ENCODE measurements at places on chromosomes 16 and 17.

- DNase-seq, result no peak
These were observed 1.4 kb downstream of the NFAT5 start for GRCh38 chr16:69566981-69567680.

DNA sequence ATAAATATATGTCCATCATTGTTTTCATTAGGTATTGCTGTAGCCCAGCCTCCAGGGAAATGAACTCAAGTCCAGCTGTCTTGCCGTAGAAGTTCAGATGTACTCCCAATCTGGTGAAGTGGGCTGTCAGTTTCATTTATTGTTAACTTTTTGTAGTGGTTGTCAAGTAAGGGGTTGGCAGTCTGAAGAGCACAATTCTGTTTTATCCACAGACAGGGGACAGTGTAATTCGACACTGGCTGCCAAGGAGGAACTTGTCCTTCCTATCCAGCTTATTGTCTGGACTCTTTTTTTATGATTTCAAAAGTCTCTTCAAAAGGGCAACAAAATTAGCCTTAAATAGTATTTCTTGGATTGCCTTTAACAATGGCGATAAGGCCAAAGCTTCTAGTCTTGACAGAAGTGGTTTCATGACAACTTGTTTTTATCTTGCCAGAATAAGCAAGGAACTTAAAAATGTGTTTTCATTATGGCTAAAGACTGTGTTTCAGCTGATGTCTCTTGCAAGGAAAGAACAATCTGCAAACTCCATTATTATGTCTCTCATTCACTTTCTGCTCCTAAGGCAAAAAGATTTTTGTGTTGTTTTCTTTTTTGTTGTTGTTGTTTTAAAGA, 73.9 kb upstream of the TANC2 start:
- DNase-seq, result no peak

GRCh38 chr17:39244600-39245570, 19.1 kb upstream of the STAC2 start:
- peak; percentile 86 for DNase-seq

GRCh38 chr16:66695935-66696668, 441 bp downstream of the CMTM4 start:
- DNase-seq, result peak; percentile 3

- no peak for DNase-seq
These were observed 16.4 kb downstream of the PIMREG start for GRCh38 chr17:6460531-6461161.

DNA sequence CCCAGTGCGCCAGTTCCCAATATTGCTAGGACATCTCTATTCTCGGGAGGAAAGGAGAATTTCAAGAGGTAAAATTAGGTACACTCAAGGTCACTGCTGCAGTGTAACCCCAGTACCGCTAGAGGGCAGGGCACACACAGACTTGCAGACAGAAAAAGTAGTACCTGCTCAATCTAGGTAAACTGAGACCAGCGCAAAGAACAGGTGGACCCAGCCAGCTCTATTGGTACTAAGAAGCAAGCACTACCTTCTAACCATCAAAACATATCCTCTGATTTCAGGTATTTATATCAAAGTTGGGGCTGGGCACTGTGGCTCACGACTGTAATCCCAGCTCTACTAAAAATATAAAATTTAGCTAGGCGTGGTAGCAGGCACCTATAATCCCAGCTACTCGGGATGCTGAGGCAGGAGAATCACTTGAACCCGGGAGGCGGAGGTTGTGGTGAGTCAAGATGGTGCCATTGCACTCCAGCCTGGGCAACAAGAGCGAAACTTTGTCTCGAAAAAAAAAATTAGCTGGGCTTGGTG, 3.6 kb upstream of the WDR81 start:
- DNase-seq, result peak; percentile 58

- DNase-seq, result no peak
These were observed 30.9 kb upstream of the CLEC18B start for GRCh38 chr16:74451951-74452758.

DNA sequence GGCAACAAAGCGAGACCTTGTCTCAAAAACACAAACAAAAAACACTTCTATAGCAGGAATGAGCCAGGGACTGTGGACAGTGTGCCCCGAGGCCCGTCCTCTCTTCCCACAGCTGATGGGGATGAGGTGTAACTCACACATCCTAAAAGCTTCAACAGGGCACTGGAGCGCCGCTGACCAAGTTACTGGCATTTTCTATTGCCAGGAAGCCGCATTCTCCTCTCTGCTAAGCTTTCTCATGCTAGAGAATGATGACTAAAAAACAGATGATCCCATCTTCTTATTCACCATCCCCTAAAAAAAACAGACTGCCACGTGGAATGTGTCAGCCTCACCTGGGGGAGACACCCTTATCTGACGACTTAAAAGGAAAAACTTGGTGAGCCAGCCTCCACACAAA, 16.3 kb downstream of the CARHSP1 start:
- no peak for DNase-seq

GRCh38 chr17:2188971-2189630, 114.5 kb downstream of the SMG6 start:
- no peak for DNase-seq

- no peak for DNase-seq
These were observed 15.9 kb upstream of the DOK4 start for GRCh38 chr16:57502048-57502775.

- no peak for DNase-seq
These were observed 4.4 kb upstream of the SNX29 start for GRCh38 chr16:11972128-11972527.

DNA sequence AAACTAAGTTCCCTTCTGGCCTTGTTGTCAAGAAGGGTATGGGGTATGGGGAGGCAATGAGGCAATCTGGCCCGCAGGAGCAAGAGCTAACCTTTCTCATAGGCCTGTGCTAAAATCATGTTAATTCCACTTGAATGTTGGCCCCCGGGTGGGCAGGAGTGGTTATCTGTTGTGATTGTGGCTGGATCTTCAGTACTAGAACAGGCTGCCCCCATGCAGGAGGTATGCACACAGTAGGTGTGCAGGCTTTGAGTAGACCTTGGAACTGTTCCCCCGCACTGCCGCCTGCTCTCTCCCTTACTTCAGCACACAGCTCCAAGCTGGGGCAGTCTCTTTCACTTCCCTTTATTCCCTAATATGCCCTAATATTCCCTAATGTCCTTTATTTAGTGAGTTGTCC, 52.4 kb upstream of the TANGO6 start:
- no peak for DNase-seq

- peak; percentile 47 for DNase-seq
These were observed 9.0 kb upstream of the SPATA32 start for GRCh38 chr17:45270828-45271418.

GRCh38 chr16:46899443-46900143, 15.4 kb downstream of the GPT2 start:
- no peak for DNase-seq

DNA sequence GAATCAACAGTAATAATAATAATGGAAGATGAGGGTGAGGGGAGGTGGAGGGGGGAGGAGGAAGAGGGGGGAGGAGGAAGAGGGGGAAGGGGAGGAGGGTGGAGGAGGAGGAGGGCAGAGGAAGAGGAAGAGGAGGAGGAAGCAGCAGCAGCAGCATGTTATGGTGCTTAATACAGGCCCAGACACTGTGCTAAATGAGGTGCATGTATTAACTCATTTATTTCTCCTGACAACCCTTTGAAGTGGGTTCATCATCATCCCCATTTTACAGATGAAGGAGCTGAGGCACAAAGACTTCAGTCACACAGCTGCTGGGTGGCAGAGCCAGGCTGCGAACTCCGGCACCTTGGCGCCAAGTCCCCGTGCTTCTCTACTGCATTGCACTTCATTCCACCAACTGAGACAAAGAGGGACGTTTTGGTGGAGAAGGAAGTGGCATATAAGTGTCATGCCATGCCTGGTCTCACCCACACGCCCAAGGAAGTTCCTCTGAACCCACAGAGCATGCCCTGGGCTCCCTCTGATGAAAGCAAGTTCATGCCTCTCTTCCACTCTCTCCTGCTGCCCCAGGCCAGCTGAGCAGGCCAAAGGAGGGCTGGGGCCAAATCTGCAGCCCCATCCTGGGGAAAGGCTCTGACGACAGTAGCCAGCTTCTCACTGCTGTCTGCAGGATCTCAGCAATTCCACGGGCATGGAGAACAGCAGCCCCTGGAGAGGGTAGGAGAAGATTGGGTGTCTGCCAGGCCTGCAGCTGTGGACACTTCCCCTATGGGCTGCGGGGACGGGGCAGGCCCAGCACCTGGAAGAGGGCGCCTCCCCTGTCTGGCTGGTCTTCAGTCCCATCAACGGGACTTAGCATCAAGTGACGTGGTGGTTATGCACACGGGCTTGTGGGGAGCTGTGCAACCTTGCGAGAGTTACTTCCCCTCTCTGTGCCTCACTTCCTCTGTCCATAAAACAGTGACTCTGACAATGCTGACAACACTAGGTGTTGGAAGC, 21.8 kb downstream of the XYLT1 start:
- peak; percentile 5 for DNase-seq

DNA sequence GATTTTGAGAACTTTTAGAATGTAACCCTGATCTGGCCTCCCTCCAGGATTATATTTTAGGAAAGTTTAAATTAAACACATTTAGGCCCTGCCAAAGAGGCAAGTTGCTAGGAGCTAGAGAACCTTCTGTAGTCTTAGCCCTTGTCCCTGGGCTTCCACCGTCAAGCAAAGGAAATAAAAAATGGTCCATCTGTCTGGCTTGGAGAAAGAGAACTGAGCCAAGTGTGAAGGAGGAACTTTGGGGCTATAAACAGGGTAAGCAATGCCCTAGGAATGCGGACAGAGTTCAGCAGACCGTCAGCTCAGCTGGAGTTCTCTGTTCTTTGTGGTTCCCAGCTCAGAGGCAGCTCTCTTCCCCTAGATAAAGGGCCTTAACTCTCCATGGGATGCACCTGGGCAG, 29.6 kb downstream of the RCVRN start:
- no peak for DNase-seq

GRCh38 chr16:80009971-80010659, 409.6 kb upstream of the MAF start:
- DNase-seq, result no peak

DNA sequence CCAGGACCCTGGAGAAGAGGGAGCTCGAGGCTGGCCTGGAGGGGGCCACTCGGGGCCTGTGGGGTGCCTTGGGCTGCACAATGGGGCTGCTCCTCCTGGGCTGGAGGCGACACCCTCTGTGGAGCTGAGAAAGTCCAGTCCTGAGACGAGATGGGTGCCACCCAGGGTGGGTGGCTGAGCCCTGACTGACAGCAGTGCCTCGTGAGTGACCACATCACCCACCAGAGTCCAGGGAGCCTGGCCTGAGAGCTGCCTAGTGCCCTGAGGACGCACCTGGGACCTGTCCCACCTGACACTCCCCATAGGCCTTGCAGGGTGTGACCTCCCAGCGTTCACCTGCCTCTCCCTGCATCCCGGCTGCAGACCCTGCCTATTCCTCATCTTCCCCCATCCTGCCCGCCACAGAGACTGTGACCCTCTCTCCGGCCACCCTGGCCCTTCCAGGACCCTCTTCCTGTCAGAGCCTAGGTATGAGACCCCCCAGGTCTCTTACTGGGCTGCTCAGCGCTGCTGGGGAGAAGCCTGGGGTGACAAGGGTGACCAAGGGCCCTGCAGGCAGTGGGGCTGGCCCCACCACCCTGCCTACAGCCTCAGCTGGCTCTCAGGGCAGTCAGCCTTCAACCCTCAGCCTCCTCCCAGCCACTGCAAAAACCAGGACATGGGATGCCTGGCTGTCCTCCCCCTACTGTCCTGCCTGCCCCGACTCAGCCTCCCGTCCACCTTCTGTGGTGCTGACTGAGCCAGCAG, 41.2 kb downstream of the TNFRSF13B start:
- no peak for DNase-seq

- DNase-seq, result no peak
These were observed 60.8 kb upstream of the FOXF1 start for GRCh38 chr16:86449446-86450095.

- no peak for DNase-seq
These were observed 417.1 kb upstream of the CDH11 start for GRCh38 chr16:65538976-65539375.

GRCh38 chr16:67101311-67102082, 8.2 kb upstream of the PHAF1 start:
- DNase-seq, result no peak

GRCh38 chr16:15855704-15856003, 1.2 kb downstream of the MYH11 start:
- DNase-seq, result no peak

DNA sequence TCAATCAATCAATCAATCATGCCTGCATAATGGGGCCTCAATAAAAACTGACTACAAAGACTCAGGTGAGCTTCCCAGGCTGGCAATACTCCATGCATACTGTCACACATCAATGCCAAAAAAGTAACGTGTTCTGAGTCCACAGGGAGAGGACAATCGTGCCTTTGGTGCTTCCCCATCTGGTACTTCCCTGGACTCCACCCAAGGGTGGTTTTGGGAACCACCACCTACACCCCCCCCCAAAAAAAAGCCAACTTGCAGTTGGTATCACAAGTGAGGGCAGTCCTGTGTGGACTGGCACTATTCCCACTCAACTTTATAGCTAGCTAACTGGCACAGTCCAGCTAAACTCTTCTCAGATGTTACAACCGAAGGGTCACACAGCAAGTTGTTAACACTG, 3.1 kb downstream of the ZDHHC7 start:
- no peak for DNase-seq

DNA sequence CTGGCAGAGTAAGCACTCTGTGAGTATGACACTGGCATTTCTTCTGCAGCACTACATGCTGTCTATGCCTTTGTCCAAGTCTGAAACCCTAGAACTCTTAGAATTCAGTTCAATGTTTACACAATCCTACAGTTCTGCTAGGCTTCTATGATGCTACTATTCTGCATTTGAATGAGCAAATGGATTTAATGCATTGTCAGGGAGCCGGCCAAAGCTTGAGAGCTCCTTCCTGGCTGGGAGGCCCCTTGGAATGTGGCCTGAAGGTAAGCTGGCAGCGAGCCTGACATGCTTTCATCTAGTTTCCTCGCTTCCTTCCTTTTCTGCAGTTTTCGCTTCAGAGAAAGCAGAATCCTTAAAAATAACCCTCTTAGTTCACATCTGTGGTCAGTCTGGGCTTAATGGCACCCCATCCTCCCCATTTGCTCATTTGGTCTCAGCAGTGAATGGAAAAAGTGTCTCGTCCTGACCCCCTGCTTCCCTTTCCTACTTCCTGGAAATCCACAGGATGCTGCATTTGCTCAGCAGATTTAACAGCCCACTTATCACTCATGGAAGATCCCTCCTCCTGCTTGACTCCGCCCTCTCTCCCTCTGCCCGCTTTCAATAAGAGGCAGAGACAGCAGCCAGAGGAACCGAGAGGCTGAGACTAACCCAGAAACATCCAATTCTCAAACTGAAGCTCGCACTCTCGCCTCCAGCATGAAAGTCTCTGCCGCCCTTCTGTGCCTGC, at the start of gene CCL2:
Gene CCL2 (plus strand): TSS at position 635 of the 730 bp plus-strand sequence. CDS start 65 bp downstream, at position 700.
- DNase-seq, result no peak

All from T-helper 9 cell (primary cell).